Right lobe of liver (tissue), 6 donors: ENCODE measurements at places on chromosomes 5 and 9.

- no peak for DNase-seq
Measured at GRCh38 chr5:43348207-43348606, 35.0 kb upstream of the HMGCS1 start.

DNA sequence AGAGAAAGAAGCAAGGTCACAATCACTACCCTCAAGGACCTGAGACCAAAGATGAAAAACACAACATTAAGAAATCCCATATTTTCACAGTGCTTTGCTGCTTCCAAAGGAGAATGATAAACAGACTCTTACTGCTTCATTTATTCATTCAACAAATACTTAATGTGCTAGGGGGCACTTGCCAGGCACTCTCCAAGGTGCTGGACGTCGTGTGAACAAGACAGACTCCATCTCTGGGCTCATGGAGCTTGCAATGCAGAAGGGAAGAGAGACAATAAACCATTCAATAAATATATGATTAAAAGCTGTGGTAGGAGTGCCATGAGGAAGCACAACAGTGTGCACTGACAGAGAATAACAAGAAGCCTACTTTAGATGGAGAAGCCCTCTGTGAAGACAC lies 327.7 kb downstream of the CDK5RAP2 start:
- no peak for DNase-seq

DNA sequence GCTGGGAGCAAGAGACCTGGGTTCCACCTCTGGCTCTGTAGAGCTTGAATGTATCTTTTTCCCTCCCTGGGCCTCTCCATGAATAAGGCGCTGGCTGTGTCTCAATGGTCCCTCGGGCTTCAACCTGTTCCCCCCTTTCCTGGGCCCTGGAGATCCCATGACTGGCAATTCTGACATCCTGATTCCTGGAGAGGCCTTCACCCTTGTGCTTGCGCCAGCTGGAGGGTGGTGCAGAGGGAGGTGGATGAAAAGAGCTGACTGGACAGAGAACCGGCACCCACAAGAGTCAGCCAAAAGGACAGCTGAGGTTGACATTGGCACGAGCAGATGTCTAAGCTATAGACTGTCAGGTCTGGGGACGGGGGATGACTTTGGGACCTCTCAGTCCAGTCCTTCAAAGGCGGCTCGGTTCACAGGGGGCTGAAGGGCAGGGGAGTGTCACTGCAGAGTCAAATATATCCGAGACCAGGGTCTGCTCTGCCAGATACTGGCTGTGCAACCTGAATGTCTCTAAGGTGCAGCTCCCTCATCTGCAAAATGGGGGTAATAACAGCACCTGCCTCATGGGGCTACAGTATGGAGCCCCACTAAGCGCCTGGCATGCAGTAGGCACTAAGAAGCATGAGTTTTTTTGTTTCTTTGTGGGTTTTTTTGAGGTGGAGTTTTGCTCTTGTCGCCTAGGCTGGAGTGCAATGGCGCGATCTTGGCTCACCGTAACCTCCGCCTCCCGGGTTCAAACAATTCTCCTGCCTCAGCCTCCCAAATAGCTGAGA lies 13.8 kb downstream of the DNM1 start:
- DNase-seq, result no peak

GRCh38 chr9:35557320-35557719 lies 47.7 kb upstream of the TESK1 start:
- DNase-seq, result no peak

GRCh38 chr9:128723352-128723865 lies 518 bp downstream of the ZDHHC12 start:
- no peak for DNase-seq

DNA sequence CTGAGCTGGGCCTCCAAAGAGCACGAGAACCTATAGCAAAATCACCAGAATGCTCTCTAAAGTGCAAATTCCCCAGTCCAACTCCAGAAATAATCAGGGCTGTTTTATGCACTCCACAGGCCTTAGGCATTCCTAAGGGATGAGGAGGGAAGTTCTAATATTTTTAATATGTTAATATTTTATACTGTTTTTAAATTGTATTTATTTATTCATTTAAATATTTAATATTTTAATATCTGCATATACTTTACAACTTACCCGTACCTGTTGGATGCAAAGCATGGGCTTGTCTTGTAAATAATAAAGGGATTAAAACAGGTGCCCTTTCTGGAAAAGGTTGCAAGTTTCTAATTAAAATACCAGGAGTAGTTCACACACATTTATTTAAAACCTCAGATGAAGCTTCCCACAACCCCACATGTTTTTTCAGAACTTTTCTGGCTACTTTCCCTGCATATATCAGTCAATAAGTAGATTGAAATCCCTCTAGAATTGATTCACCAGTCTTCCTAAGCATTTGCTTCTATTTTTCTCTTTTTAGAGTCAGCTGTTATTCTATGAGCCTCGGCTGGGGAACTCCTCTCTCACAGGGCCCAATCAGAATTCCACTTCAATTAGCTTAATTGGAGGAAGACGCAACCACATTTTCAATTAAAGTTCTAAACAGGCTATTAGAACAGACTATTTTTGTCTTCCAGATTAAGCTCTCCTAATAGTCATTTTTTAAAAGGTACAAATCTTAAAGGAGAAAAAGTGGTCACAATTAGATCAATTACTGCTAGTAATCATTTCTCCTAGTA lies 140.8 kb downstream of the CDH6 start:
- no peak for DNase-seq

GRCh38 chr5:152171888-152172287 lies 233.2 kb downstream of the NMUR2 start:
- DNase-seq, result no peak

GRCh38 chr5:117347280-117347679 lies 772.7 kb upstream of the SEMA6A start:
- no peak for DNase-seq

DNA sequence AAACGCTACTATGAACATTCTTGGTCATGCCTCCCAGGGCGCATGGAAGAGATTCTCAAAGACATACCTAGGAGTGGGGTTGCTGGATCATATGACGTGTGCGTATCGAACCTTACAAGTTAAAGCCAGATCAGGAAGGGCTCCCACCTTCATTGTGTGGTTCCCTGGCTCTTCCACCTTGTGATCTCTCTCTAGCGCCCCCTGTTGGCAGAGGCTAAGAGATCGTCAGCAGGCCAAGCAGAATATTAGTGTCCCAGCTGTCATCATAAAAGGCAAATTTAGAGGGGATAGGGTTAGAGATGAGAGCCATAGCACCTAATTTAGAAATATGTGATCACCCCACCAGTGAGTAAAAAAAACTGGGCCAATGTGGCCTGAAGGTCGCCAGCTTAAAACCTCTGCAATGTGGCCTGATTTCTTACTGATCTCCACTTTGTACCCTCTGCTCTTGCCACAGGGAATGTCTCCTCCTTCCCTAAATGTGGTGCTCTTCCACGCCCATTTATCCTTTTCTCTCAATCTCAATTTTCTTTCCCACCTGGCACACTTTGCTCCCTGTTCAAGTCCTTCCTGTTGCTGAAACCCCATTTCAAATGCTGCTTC lies 91.7 kb upstream of the SHB start:
- peak; percentile 53 for DNase-seq

- DNase-seq, result no peak
Measured at GRCh38 chr5:169390265-169390664, 89.3 kb upstream of the SLIT3 start.

GRCh38 chr9:130770679-130771442 lies 64.2 kb upstream of the ABL1 start:
- no peak for DNase-seq

DNA sequence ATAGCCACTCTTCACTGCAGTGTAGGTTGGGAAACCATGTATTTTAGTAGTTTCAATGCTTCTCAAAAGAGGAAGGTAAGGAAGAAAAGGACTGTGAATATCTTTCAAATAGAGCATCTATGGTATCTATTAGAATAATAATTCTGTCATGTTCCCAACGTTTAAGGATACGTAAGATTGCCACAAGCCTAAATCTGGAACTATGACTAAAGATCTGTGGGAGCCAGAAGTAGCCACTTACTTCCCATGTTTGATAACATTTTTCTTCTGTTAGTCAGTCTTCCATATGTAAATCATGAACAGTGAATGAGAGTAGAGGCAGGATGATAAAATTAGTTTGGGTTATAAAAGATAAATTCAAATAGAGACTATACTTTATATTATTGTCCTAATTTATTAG lies 16.3 kb upstream of the MROH2B start:
- no peak for DNase-seq

DNA sequence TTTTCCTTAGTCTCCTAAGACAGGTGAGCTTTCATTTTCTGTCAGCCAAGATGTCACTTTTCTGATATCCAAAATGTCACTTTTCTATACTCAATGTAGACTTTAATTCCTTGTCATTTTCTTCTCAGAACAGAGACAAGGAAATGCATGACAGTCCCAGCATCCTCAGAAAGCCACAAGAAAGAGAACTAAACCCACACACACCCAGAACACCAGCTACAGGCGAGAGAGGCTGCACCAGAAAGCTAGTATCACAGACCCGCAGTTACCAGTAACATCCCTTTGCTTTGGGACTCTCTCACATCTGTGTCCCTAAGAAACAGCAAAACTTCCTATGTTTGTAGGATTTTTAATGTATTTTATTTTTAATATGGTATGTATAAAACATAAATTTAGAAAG lies 17.1 kb downstream of the TRMO start:
- DNase-seq, result no peak

DNA sequence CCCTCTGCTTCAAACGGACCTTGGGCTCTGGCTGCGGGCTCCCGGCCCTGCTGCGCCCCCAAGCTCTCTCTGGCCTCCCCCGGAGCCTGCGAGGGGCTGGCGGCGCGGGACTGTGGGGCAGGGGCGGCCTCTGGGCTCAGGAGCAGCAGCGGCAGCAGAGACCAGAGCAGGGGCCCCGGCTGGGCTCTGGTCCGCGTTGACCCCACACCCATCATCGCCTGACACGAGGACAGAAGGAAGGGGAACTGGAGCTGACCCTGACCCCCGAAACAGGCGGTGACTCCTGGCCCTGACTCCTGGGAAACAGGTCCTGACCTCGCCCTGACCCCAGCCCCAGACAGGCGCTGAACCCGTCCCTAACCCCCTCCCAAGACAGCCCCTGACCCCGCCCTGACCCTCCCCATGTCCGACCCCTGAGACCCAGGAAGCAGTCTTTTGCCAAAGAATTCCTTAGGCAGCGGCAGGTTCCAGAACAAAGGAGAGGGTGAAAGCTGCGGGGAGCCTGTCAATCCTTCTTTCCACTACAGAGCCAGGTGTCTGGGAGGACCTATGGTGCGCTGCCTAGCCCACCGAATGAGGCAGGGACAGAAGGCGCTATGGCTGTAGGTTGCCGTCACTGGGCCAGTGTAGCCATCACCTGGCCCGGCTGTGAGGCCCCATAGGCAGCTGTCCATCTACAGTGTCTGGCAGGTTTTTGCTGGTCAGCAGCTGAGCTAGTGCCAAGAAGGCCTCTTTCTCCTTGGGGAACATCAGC lies 74.7 kb upstream of the SPTLC1 start:
- DNase-seq, result no peak

DNA sequence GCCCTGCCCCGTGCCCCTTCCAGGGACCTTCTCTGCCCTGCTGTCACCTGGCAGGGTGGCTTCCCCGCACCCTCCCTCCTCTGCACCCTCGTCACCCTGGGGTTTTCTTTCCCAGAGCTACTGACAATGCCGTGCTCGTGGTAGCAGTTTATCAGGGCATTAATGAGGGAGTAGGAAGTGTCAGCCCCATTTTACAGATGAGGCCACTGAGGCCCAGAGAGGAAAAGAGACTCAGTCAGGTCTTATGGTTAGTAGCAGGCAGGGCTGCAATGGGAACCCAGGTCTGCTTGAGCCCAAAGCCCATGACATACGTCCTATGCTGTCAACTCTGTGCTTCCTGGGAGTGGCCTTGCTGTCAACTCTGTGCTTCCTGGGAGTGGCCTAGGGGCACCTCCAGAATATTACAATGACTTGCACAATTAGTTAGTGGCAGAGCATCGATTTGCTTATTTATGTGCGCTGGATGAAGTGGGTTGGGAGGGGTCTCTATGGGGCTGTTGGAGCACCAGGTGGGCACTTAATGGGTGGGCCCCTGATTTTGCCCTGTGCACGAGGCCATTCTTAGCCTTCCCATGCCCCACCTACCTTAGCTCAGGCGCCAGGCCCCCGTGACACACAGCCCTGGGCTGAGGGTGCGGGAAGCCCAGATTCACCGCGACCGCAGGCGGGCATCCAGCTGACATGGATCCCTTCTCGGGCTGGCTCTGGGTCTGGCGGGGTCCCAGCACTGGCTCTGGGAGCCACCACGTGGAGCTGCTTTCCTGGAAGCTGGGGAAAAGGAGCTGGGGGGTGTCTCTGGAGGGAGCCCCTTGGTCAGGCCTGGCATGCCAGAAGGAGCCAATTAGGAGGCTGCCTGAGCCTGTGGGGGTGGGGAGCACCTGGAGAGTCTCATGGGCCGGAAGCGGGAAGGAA lies 82.0 kb upstream of the ORM1 start:
- no peak for DNase-seq

- DNase-seq, result peak; percentile 79
Measured at GRCh38 chr9:119968836-119969707, 599.8 kb upstream of the BRINP1 start.

- DNase-seq, result peak; percentile 61
Measured at GRCh38 chr5:136133222-136133921, 727 bp downstream of the SMAD5 start.

DNA sequence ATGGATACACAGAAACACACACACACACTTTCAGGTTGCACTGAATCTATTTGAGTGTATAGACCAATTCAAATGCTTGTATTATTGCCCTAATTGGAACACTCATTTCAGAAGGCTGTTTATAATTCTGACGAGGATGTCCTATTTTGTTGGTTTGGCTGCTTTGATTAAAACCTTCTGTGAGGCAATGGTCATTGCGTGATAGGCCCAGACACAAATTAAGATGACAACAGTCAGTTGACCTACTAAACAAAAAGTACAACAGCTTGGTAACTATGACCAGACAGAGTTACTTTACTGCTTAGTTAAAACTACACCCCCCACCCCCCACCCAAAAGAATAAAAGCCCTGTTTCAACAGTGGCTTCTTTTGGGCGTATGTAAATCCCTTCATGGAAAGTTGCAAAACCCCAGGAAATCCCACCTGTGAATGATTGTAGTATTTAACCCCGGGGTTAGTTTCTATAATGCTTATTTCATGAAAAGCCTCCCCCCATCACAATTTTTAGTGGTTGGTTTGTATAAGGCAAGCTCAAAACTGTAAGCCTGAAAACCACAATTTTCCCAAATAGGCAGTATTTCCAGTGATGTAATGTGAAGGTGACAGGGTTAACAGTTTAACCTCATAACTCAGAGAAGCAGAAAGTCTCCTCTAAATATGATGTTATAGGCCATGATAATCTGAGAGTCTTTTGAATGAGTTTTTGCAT lies 340.8 kb downstream of the FGF10 start:
- no peak for DNase-seq

- DNase-seq, result no peak
Measured at GRCh38 chr9:135350003-135350315, 129.6 kb upstream of the PPP1R26 start.

GRCh38 chr5:53127107-53127506 lies 17.6 kb upstream of the MOCS2 start:
- no peak for DNase-seq

GRCh38 chr9:89791754-89792153 lies 186.9 kb downstream of the GADD45G start:
- DNase-seq, result no peak

DNA sequence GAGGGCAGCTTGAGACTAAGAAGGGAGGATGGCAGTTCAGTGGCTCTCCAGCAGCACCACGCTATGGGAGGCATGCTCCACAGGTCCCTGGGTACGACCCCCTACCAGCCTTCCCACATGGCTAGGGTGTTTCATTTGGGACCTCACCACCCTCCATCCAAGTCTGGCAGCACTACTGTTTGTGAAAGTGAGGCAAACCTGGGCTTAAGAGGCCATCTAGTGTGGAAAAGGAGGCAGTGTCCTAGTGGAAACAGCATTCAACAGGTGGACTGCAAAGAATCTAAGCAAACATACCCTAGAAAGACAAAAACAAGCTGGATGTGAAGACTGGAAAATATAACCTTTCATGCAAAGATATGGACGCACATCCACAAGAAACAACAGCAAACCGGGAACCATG lies 4.8 kb upstream of the C5orf47 start:
- DNase-seq, result no peak
